ENCODE measurements at places on chromosomes 3 and 15.
A peak's percentile ranks its signal among the peaks of the same experiment; 100 is the strongest.

- peak; percentile 28 for DNase-seq
These were observed 7.2 kb upstream of the DYNC1LI1 start for GRCh38 chr3:32577581-32578556.

DNA sequence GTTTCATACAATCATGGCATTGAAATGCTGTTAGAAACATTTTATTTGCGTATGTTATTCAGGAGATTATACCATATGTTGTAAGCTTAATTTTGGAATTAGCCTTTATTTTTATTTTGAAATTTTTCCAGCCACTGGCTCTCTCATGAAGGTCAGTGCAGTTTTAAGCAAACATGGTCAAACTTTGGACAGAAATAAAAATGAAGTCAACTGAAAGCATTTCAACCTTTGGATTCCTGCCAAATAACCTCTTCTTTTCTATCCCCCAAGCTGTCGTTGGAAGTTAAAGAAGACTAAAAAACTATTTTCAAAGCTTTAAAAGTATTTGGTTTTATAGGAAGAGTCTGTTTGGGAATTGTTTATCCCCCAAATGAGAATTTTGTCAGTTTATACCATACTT lies 846.6 kb downstream of the MCTP2 start:
- DNase-seq: no peak

DNA sequence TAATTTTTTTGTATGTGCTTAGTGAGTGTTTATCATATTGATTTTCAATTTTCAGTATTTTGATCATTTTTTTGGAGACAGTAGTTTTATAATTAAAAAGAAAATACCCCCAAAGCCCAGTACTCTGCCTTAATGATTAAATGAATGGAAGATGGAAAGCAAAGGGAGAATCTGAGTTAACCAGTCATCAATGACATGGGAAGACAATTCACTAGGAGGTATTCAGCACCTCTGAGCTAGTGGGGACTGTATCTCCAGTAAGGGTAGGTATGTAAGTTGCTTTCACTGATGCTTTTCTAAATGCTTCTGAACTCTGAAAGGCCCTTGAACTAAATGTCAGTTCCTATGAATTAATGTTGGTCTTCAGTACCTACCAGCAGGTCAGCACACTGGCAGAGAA lies 590.4 kb upstream of the DPPA4 start:
- DNase-seq: no peak

DNA sequence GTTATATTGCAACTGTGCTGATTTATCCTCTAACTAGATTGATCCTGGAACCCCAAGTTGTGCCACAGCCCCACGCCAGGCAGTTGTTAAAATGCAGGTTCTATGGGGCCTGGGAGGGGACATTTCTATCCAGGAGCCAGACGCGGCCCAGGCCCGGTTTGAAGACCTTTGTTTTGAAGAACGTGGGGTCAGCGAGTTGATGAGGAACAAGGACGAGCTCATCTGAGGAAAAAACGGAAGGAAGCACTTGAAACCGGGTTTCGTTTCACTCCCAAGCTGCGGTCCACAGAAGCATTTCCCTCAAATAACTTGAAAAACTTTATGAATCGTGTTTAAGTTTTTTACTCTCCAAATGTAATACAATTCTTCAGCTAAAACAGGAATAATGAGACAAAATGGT lies 76.4 kb downstream of the CHSY1 start:
- no peak for DNase-seq

GRCh38 chr3:122973893-122974615 lies 53.5 kb downstream of the SEMA5B start:
- DNase-seq: no peak

DNA sequence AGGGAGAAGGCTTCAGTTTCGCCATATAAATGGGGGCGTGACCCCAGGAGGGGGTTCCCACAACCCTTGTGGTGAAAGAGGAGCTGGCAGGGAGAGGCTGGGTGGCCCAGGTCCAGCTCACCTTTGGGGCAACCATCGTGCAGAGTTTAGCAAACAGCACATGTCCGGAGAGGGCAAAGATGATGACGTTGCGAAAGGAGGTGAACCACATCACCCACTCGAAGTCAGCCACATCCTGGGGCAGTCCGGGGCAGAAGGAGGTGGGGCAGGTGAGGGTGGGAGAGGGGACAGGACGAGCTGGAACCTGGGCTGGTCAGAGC lies 3.7 kb downstream of the HHATL start:
- DNase-seq: peak; percentile 30

DNA sequence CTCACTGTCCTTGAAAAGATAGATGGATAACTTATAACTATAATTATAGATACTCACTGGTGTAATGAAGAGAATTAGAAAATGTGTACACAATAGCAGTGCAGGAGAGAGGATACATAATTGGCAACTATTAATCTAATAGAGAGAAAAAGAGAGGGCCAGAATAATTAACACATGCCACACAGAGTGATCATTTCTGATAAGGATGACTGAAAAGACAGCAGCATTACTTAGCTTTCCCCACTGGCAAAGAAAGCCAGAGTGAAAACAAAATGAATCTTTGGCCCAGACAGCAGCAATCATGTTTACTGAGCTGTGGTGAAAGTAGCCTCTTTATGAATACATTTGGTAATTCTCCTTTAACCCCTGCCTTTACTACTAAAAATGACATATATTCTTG lies 493.3 kb upstream of the ROBO1 start:
- no peak for DNase-seq

Data from stimulated activated CD8-positive, alpha-beta memory T cell treated with anti-CD3 and anti-CD28 coated beads, Interleukin-4, amount 100 ng/mL, for 48 hours (primary cell).